ENCODE measurements at places on chromosomes 1 and 21.
A peak's percentile ranks its signal among the peaks of the same experiment; 100 is the strongest.

- DNase-seq: no peak
These were observed 69.0 kb upstream of the KAZN start for GRCh38 chr1:14529475-14529874.

DNA sequence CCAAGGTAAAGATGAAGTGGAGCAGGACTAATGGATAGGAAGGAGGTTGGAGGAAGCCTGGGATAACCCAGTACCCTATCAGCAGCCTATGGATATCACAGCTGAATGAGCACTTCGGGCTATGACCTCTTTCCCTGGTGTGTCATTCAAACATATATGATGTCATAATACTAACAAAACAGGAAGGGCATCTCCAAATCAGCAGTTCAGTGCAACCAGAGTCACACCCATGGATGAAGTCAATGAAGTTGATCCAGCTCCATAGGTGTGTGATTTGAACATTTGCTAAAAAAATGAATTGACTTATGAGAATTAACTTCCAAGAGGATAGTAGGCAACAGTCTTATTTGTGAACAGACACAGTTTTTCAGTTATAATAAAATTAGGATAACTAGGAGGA, 1.7 kb upstream of the C1orf116 start:
- DNase-seq: no peak

DNA sequence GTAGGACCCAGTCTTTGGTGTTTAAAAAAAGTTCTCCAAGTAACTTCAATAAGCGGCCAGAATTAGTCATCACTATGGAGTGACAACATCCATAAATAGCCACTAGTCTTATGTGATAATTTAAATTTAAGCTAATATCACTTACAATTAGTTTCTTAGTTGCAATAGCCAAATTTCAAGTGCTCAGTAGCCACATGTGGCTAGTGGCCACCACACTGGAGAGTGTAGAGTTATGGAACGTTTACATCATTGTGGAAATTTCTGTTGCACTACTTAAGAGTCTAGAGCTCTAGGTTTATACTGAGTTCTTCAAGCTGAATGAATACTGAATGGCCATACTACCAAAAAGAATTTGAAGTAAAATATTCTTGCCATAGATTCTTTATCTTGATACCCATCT, 121.1 kb downstream of the RUNX1 start:
- DNase-seq: no peak

DNA sequence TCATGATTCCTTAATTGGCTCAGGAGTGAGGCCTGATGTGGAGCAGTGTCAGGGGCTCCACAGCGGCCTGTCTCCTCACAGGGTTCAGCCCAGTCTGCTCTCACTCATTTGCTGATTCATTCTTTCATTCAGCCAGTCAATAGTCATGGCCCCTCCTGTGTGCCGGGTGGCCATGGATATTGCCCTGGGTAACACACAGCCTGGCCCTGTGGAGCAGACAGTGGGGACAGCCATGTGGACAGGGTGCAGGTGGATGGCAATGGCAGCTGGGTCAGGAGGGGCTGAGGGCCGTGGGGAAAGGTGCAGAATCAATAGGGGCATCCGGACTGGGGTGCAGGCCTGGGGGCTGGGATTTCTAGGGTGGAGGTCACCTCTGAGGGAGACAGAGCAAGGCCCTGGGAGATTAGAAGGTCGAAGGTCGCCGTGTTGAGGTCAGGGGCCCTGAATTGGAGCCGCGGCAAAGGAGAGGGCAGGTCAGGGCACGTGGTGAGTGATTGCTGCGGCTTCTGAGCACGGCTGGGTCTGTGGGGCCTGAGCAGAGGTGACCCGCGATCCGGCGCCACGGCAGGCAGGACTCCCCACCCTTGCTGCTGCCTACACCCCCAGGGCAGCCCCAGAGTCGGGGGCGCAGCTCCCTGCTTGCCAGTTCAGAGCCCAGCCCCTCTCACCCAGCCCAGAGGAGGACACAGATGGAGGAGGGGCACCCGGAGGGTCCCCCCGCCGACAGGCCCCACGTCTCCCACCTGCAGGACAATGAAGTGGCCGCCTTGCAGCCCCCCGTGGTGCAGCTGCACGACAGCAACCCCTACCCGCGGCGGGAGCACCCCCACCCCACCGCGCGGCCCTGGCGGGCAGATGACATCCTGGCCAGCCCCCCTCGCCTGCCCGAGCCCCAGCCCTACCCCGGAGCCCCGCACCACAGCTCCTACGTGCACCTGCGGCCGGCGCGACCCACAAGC, 33.4 kb downstream of the SLC19A1 start:
- no peak for DNase-seq

DNA sequence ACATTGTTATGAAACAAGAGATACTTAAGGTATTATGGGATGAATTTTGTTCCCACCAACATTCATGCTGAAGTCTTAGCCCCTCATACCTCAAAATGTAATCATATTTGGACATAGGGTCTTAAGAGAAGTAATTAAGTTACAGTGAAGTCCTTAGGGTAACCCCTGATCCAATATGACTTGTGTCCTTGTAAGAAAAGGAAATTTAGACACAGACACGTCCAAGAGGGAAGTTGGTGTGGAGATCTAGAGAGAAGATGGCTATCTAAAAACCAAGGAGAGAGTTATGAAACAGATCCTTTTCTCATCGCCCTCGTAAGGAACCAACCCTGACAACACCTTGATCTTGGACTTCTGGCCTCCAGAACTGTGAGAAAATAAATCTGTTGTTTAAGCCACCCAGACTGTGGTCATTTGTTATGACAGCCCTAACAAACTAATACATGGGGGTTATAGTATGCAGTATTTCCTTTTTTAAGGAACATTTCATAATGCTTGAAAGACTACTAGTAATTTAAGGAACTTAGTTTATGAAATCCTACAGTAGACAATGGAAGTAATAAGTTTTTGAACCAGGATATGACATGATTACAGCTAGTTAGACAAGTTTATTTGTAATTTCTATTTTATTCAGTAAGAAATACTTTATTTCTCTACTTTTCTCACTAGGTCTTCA, 875.5 kb upstream of the ADGRL2 start:
- no peak for DNase-seq

GRCh38 chr1:93670141-93670540, 11.5 kb downstream of the BCAR3 start:
- DNase-seq: peak; percentile 76

DNA sequence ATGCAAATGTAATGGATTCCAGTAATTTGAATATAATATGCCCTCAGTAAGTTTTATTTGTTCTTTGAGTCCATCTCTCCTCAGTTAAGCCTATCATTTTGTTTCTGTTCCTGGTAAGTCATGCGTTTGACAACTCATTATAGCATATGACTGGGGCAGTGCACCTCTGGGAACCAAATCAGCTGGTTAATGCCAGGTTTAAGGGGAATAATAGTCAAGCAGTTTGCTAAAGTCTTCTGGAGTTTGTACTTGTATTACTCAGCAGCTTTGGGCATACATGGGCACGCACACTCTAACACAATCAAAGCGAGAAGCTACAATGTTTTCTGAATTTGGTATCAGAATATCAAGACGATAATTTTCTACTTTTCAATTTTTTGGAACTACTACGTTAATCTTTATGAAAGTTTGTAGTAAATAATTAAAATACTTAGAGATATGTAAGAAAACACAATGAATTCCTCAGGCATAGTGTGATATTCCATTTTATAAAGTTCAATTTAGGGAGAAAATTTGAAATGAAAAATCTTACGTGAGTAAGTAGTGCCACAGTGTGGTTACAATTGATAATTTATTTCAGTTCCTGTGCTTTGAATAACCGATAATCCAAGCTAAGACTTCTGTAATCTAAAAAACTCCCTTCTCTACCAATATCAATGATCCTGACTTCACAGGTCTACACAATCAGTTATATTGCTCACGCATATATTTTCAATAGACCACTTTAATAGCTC, 43.8 kb upstream of the KCTD3 start:
- no peak for DNase-seq

DNA sequence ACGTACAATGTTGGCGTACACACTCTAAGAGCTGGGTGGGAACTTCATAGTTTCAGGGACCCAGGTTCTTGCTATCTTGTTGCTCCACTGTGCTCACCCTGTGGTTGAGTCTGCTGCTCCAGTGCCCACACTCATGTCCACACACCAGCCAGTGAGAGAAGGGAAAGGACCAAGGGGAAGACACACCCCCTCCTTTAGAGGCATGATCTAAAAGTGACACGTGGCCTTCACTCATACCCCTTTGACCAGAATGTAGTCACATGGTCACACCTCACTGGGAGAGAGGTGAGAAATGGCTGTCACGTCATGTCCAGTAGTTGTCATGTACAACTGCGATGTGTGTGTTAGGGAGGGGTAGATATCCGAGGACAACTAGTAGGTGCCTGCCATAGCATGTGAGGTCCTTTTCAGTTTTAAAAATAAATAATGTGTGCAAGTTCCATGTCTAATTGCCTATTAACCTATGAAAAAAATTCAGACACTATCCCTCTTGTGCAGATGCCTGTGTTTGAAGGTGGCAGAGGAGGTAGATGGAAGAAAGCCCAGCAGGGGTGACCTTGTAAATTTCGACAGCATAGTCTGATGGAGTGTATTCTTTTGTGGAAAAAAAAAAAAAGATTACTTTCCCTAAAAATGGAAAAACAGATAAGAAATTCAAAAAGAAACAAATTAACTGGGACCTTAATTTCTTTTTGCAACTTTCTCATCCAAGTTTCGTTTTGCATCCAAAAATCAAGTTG, 149.6 kb downstream of the C1orf21 start:
- no peak for DNase-seq

GRCh38 chr1:67134695-67135094, at the start of gene C1orf141:
Gene C1orf141, minus strand, starts transcription at chr1:67134970. Its CDS starts 7,730 bp downstream, at chr1:67127240.
- no peak for DNase-seq

DNA sequence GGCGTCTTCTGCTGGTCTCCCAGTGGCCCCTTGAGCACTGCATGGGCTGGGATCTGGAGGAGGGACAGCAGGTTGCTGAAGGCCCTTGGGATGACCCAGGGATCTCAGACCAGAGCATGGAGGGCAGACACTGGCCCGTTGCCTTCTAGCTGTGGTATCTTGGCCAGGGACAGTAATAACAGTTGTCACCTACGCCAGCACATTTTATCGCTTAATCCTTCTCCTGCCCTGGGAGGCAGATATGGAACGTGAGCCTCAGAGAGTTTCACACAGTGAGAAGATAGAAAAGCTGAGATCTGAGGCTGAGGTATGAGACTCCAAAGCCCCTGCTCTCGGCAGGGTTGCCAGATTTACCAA, 40.1 kb upstream of the RD3 start:
- no peak for DNase-seq

GRCh38 chr1:6614019-6614928, 743 bp downstream of the PHF13 start:
- DNase-seq: no peak

- DNase-seq: no peak
These were observed 623 bp downstream of the RPL22 start for GRCh38 chr1:6198646-6199297.

DNA sequence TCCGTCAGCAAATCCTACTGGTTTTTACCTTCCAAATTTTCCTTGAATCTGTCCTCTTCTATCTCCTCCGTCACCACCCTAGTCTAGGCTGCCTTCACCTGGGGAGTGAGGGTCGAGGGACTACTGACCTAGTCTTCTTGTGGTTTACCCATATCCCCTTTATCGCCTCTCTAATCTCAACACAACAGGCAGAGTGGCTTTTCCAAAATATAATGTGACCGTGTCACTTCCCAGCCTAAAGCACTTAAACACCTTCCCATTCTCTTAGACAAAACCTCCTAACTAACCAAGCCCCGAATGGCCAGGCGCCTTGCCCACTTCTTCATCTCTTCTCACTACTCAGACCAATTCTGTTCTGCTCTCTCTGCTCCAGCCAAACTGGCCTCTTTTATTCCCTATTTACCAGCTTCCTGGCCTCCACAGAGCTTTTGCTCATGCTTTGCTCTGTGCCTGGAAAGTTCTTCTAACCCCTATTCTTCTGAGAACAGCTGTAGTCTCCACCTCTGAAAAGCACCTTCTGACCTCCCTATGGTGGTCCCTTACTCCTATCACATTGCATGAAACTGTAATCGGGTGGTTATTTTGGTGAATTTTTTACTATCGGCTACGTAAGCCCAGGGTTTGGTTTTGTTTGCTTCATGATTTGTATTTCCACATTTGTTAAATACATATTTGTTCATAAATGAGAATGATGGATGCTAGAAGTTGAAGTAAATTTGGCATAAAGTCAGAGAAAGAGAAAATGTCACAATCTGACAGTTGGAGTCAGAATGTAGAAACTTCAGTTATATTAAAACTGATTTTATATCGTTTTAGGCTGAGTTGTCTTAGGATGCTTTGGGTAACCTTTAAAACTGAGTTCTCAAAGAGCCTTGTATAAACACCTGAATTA, 1.2 kb upstream of the NBPF1 start:
- no peak for DNase-seq

GRCh38 chr1:41740058-41740457, 178.7 kb downstream of the HIVEP3 start:
- DNase-seq: no peak

GRCh38 chr1:63004868-63005267, 220.9 kb downstream of the ATG4C start:
- no peak for DNase-seq

DNA sequence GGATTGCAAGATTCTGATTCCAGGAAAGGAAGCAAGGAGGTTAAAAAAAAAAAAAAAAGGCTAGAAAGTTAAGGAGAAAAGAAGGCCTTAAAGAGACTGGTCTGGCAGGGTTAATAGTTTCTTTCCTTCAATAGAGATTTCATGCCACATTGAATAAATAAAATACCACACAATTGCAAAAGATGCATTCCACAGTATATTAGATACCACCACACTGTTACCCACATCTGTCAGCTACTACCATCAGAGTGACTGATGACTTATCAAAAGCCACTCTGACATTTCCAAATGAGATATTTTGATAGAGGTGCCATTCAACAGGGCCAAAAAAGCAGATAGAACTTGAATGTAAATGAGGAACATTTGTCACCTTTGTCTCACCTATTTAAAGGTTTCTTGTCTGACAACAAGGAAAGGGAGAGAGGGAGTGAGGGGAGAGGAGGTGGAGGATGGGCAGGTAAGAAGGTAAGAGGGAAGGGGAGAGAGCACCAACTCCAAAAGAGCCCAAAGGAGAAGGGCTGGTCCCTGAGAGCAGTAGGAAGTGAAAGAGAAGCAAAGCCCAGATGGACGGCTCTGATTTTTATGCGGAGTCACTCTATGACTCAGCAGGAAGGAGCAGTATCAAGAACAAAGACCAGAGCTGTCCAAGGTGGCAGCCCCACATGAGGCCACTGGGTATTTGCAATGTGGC, 38.3 kb downstream of the LRRN2 start:
- peak; percentile 48 for DNase-seq

DNA sequence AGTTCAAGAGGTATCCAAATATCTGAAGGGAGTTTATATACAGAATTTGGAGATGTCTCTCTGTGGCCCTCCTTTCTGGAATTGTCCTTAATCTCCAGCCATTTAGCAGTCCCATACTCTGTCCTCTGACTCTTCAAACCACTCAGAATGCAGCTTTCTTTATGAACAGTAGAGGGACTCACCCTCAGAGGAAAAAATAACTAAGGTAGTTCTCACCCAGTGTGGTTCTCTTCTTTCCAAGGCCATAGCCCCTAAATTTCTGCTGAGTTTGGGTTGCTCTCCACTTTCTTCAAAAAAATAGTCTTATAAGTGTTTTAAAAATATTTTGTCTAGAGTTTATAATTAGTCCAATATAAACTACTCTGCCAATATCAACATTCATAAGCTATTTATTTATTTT, 369.7 kb downstream of the MATN1 start:
- no peak for DNase-seq

Measured in LoVo (cell line).